Hepatocyte (in vitro differentiated cells): ENCODE measurements at places on chromosomes 12 and 14. TPM values are rescaled to one million over a fixed set of nuclear protein-coding genes. Genes with fewer than 3 reads are reported as not detected.
A peak's percentile ranks its signal among the peaks of the same experiment; 100 is the strongest.

Gene HOMEZ
- polyA plus RNA-seq, result 6.3 and 11.2 TPM in 2 replicates

Gene GABARAPL1
- 77.7 and 101 TPM in 2 replicates for polyA plus RNA-seq

Gene NTN4
- 20.2 and 23.5 TPM in 2 replicates for polyA plus RNA-seq

- DNase-seq, result no peak
These were observed 355.6 kb upstream of the KITLG start for GRCh38 chr12:88935856-88936255.

GRCh38 chr14:61894452-61895077 lies 132.3 kb downstream of the SNAPC1 start:
- peak; percentile 87 for DNase-seq

DNA sequence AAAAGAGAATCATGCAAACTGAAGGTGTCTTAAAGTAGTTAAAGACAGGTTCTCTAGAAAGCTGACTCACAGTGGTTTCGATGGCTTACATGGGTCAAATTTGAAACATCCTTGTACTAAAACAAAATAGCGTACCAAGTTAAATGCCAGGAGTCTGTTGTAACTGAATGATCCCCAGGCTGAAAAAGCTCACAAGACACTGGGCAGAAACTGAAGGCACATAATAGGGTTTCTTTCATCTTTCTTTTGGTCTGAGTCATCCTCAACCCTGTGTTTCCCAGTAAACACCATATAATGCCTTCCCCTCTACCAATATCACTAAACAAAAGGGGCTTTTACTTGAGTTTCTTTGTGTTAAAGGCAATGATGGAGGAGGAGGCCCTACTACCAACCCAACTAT lies 12.8 kb downstream of the ZFYVE1 start:
- DNase-seq, result no peak

DNA sequence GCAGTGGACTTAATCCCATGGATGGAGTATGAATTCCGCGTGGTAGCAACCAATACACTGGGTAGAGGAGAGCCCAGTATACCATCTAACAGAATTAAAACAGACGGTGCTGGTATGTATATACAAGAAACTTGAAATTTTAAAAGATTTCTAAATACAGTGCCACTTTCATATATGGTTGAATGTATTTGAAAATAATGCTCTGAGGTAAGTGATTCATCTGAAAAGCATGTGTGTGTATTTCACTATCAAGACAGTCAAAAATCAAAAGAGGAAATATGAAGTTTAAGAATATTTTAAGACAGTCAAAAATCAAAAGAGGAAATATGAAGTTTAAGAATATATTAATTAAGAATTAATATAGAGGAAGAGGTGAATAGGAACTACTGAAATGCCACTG lies 195.0 kb upstream of the PDZRN4 start:
- no peak for DNase-seq

DNA sequence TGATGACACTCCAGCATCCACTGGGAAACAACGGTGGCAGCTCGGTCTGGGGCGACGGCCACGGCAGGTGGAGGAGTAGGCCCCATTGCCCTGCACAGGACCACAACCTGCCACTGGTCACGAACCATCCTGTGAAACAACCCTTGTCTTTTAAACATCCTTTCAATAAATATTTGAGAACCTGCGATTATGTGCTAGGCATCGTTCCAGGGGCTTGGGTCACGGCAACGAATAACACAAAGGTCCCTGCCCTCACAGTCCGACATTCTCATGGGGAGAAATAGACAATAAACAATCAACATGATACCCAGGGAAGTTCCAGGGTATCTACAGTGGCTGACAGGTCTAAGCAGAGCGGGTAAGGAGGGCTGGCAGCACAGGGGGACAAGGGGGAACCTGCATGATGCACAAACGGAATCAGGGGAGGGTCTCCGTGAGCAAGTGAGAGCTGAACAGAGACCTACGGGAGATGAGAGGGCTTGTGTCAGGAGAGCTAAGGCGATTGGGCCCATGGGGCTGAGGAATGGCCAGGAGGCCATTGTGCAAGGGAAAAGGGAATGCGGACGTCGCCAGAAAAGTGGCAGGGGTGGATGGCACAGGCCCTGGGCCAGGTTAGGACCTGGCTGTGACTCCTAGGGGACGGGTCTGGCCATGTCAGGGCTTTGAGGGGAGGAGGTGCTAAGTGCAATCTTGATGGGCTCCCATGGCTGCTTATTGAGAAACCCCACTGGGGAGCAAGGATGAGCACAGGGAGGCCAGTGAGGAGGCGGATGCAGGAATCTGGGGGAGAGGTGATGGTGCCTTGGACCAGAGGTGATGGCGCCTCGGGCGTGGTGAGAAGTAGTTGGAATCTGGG lies 9.7 kb downstream of the SCARB1 start:
- no peak for DNase-seq
